ENCODE measurements at places on chromosomes 11 and 22. TPM values are rescaled to one million over a fixed set of nuclear protein-coding genes. Genes with fewer than 3 reads are reported as not detected.

GRCh38 chr11:88603091-88603867 is 265.7 kb upstream of the CTSC start:
- no peak overlapping the region for H3K27ac ChIP-seq
- H3K36me3 ChIP-seq, result no peaks in the 10 kb centered on the region
- no peaks in the 10 kb centered on the region for H3K4me1 ChIP-seq
- no peak overlapping the region for H3K4me3 ChIP-seq
- peak; percentile 30 for DNase-seq

- H3K36me3 ChIP-seq, result no peaks in the 10 kb centered on the region
- H3K27ac ChIP-seq, result no peak overlapping the region
- no peaks in the 10 kb centered on the region for H3K27me3 ChIP-seq
Measured at GRCh38 chr11:113001709-113002108, 40.5 kb downstream of the NCAM1 start.

CCDC89 gene
- total RNA-seq, result 4.1 TPM

DNA sequence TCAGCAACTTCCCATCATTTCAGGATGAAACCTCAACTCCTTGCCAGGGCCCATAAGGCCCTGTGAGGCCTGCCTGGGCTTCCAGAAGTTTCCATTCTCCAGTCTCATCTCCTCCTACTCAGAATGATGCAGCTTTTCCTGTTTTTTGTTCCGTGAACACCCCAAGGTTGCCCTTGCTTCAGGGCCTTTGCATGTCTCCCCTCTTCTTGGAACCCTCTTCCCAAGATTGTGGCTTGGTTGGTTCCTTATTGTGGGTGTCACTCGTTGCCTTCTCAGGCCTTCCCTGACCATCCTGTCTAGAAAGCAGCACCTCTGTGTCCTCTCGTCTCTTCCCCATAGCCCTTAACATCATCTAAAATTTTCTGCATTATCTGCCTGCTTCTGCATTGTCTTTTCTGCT is 23.2 kb upstream of the YWHAH start:
- H3K27ac ChIP-seq, result no peak overlapping the region
- DNase-seq, result no peak
- H3K4me3 ChIP-seq, result no peak overlapping the region
- H3K4me1 ChIP-seq, result no peaks in the 10 kb centered on the region

DNA sequence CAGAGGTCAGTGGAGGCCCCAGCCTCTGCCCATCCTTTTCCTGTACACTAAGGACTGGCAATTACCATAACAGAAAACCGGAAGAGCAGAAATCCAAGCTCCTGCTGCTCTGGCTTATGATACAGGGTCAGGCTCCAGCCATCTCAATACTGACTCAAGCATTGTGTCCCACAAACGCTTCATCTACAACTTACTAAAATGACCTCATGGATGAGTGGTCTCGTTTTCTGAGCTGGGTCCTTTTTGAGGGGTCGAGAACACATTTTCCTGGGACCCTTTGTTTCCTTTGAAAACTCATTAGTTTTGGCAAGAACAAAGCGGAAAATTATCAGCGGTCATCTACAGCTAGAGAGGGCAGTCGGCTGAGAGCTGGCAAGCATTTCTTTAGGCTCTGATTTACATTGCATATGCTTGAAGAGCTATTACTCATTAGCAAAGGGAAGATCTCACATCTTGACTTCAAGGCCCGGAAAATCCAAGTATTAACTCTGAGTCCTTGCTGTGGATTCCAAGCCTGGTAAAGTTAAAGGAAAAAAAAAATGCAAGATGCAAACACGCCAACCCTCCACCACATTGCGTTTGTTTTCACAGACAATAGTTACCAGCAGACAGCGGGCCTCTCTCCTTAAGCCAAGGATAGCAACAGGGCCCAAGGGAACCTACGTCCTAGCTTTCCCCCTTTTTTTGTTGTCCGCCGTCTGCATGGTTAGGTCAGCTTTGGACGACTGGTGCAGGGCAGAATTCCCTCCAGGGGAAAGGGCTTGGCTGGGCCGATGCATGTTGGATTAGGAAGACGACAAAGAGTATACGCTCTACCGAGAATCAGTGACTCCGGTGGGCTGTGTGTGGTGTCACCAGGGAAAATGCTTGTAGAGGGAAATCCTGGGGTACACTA is 1.8 kb downstream of the TESMIN start:
- H3K4me1 ChIP-seq, result no peaks in the 10 kb centered on the region
- no peaks in the 10 kb centered on the region for H3K36me3 ChIP-seq
- no peaks in the 10 kb centered on the region for H3K27me3 ChIP-seq
- H3K27ac ChIP-seq, result no peak overlapping the region

Measured in fibroblast of lung (primary cell).